Breast epithelium (tissue), 4 donors: ENCODE measurements at places on chromosomes 5 and 9.

DNA sequence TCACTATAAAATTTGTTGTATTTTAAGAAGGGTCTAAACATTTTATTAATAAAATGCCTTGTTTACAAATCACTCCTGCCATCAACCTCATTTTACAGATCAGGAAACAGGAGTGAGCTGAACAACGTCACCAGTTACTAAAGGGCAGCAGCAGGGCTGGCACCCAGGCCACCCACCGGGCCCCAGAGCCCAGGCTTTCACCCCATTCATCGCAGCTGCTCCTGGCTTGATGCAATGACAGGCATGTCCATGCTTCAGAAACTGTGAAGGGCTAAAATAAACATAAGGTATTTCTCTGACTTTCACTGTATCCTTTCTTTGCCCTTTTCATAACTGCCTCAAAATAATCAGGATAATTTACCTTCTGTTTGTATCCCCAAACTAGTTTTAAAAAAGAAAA is 18.1 kb downstream of the MED27 start:
- no peak for DNase-seq

GRCh38 chr5:18366234-18366633 is 732.0 kb downstream of the TAF11L14 start:
- no peak for DNase-seq

DNA sequence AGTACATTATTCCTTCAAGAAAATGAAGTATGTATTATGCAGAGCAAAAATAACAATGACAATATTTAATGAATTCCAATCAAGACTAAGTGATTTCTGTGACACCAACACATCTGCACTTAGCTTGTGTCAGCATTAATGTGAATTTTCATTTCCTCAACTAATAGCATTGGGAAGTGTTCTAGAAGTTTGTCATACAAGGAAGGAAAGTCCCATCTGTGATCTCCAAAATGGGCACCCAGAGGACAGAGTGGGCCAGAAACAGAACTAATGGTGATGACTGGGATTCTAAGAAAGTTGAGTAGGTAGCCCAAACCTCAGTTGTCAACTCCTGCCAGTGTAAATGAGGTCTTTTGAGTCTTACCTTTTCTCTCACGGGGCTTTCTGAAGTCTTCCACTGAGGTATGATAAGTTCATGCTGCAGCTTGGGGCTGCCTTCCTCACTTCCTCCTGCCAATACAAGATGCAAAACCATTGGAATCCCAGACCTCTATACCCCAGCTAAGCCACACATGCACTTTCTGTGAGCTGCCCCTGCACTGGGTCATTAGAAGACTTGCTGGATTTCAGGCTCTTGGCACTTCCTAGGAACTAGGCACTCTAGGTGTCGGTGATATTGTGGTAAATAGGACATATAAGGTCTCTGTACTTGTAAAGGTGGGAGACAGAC is 4.9 kb downstream of the ADAM19 start:
- DNase-seq: no peak

GRCh38 chr5:176744584-176744965 is 65.8 kb upstream of the UNC5A start:
- DNase-seq: no peak

- no peak for DNase-seq
Observed at GRCh38 chr9:105151686-105151995, 92.8 kb upstream of the SLC44A1 start.

DNA sequence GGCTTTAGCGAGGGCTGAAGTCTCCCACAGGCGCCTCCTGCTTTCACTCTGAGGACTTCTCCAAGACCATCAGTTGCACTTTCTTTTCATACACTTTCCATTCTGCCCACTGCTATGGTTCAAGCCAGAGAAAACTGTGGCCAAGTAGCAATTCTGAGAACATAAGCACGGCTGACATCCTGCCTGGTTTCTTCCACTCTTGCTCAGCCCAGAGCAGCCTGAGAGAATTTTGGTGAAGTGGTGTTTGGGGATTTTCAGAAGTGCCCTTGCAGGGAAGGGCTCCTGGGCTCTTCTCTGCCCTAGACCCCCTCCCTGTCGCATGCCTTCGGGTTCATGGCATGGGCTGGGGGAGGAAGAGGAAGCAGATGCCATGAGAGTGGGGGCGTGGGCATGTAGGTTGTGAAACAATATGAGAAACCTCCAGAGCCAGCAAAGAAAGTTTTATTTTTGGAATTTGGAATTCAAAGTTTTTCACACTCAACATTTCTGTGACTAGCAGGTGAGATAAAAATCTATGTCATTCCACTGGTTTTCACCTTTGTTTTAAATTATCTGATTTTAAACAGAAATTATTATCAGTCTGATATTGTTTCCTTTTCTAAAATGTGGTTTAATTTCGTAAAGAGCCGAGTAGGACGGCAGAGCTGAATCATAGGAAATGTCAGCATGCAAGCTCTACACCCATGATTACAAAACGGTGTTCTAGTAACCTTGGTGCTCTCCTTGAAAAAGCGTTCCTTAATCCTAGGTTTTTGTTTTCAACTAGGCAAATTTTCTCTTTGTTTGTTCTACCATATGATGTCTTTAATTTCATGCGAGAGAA is 27.8 kb upstream of the TNFSF8 start:
- DNase-seq: no peak

- DNase-seq: no peak
Observed at GRCh38 chr5:55421074-55421529, 113.3 kb downstream of the MTREX start.

DNA sequence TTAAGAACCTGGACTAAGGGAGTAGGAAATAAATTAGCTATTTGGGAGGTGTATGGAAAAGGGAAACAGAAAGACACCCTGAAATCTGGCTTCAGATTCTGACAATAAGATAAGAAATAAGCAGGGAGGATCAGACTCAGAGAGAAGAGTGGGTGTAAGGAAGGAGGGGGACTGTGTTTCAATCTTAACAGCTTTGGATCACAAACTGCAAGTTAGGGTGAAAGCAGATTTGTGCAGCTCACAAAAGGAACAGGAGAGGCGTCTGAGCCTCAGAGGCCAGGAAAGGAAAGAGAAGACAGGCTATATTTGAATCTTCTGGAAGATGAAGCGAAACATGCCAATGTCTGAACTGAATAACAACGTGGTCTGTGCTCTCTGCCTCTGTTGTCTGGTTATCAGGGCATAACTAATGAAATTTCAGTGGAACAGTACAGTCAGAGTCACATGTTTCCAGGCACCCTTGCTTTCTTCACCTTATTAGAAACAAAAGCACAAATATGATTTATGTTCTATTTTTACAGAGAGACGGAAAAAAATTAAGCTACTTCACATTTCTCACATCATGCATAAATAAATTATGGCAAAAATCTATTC is 26.6 kb downstream of the SGTB start:
- no peak for DNase-seq

DNA sequence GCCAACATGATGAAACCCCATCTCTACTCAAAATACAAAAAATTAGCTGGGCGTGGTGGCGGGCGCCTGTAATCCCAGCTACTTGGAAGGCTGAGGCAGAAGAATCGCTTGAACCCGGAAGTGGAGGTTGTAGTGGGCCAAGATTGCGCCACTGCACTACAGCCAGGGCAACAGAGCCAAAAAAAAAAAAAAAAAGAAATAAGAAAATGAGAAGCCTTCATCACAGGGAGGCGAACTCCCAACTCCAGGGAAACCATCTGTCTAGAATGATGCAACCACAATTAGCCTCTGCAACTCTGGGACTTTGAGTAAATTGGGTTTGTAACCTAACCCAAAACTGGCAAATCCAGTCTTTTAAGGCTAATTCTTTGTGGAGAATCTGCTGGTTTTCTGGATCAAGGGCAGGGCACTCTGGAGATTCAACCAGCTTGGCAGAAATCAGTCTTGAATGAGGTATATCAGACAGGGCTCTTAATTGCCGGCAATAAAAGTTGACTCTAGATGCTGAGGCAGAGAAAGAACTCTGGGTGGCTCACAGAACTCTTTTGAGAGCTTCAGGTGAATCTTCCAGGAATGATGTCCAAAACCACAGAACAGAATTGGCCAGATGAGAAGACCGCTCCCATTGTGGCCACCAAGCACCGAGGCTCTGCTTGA is 9.9 kb downstream of the S100Z start:
- DNase-seq: no peak

- DNase-seq: no peak
Observed at GRCh38 chr5:116444373-116445295, 130.0 kb downstream of the SEMA6A start.

- DNase-seq: no peak
Observed at GRCh38 chr5:13108265-13108664, 836.2 kb downstream of the DNAH5 start.

GRCh38 chr9:126773004-126773607 is 31.7 kb upstream of the ZBTB43 start:
- DNase-seq: no peak

- DNase-seq: no peak
Observed at GRCh38 chr9:110115341-110115820, 92.6 kb downstream of the C9orf152 start.

DNA sequence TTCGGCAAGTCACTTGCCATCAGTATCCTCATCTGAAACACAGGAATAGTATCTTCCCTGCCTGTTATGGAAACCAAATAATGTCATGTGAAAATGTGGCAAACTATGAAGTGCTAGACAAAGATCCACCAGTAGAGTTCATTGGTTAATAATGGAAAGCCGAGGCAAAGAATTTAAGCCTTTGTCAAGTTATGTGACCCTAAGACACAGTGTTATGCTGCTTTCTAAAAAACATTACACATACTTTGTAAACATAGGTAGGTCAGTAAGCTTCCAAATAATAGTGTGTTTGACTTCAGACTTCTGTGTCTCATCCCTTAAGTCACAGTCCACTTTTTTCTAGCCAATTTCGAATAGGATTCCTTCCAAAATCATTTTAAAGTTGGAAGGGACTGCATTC is 6.0 kb downstream of the PTAR1 start:
- DNase-seq: no peak

- DNase-seq: no peak
Observed at GRCh38 chr9:132244582-132245455, 83.0 kb downstream of the NTNG2 start.

GRCh38 chr5:179261301-179262125 is 83.7 kb downstream of the ADAMTS2 start:
- peak; percentile 34 for DNase-seq

DNA sequence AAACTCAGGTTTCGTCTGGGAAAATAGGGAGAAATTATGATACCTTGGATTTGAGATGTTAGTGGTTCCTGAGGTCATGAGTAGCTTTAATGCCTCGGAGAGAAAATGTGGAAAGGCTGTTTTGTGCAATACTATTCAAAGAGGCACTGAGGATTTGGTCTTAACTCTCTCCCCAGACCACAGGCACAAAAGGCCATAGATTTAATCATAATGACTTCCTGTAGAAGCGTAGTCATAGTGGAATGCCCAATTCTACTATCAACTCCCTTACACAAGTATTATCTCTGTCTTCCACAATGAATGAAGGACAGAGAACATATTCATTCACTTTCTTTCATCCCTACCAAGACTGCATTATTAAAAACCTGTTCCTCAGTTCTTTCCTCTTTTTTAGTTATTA is 153.0 kb upstream of the FTMT start:
- no peak for DNase-seq

GRCh38 chr5:107483231-107484024 is 187.3 kb downstream of the EFNA5 start:
- no peak for DNase-seq

DNA sequence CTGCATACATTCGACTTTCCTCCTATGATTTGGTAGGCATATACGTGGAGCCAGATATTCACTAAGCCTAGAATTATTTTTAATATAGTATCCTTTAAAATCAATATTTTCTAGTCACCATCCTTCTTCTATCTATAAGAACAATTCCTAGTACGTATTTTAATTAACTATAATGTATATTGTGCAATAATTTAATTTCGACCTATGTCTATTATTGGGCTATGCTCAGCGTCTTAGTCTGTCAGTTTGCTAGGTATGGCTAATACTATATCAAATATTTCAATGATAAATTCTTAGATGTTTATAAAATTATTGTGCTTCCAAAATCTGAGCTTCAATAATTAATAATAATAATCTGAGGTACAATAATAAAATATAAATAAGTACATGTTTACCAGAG is 705.3 kb downstream of the PRELID2 start:
- DNase-seq: no peak

DNA sequence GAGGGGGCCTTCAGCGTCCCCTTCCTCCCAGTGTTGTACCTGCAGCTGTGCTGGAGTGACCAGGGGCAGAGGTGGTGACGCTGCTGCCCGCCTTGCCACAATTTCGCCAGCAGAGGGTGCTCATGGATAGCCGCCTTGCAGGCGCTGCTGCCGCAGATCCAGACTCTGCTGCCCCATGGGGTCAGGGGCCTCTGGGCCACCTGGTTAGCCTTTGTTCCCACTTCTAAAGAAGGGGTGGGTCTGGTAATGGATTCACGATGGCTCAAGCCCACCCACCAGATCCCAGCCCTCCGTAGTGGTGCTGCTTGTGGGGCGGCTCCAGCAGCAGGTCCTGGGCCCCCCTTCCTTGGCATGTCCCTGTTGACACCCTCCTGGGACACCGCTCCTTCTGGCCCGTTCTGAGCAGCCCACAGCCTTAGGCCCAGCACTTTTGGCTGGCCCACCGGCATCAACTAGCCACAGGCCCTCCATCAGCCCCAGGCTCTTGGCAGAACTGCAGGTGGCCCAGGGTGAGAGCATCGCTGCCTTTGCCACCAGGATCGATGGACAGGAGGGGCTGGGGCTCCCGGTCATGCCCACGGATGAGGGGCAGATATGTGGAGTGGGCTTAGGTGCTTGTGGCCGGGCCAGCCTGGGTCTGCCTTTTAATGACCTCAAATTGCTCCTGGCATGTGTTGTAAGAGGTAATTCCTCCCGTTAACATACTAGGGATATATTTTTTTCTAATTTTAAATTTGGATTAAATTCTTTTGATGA is 57.2 kb downstream of the COL5A1 start:
- peak; percentile 22 for DNase-seq

- DNase-seq: no peak
Observed at GRCh38 chr9:1875921-1876448, 139.2 kb upstream of the SMARCA2 start.

GRCh38 chr9:105309531-105309931 is 65.1 kb downstream of the SLC44A1 start:
- no peak for DNase-seq

GRCh38 chr5:117893211-117893610 is 1095.1 kb downstream of the DTWD2 start:
- DNase-seq: no peak

DNA sequence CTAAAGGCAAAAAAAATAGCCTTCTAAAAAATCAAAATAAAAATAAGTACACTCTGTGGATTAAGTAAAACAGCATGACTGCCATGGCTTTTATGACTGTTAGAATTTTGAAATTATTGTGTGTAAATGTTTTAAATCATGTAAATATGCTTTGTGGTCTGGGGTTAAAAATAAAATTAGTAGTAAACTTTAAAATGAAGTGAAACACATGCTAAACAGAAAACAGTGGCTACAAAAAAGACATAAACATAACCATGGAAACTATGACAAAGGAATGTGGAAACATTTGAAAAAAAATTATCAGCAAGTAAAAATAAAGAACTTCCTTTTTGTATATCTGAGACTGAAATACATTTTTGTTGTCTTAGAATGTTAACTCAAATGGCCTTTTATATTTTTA is 134.5 kb upstream of the SPEF2 start:
- DNase-seq: no peak

GRCh38 chr9:3054017-3054586 is 210.2 kb upstream of the PUM3 start:
- no peak for DNase-seq

- DNase-seq: no peak
Observed at GRCh38 chr9:126334721-126335621, 8.3 kb downstream of the MVB12B start.
